ENCODE measurements at places on chromosomes 16 and 17.

GRCh38 chr17:74097450-74098135 is 105.9 kb upstream of the RPL38 start:
- no peak for DNase-seq

DNA sequence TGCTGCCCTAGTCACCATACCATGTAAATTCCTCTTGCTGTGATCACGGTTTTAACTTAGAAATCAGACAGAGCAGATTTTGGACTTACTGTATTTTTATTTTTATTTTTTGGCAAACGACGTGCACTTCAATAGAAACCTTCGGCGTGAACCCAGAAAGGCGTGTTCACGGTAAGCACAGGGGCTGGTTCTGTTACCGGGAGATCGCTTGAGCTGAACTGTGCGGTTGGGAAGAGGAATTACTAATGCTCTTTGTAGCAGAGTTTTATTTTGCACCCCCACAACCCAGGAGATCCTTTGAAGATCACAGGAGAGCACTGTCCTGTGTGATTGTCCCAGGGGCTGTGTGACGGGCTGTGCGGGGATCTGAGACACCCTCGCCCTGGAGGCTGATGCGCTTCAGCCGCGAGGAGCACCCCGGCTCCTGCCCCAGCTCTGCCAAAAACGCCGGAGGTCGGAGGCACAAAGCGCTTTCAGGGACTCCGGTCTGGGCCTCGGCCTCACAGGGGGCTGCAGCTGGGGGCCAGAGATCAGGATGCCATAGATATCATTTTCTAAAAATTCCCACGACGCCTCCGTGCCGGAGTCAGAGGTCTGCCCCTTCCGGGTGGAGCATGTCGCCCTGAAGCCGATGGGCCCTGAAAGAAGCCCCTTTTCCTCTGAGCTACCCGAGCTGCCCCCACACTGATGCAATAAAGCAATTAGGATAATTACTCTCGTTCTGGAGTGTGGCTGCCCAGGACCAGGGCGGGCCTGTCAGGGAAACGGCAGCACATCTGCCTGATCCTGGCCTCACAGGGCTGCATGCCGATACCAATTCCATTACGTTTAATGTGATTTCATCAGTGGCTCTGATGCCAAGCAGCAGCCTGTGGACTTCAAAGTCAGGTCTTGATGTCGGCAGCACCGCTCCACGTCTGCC is 71.8 kb downstream of the LMF1 start:
- DNase-seq, result no peak

DNA sequence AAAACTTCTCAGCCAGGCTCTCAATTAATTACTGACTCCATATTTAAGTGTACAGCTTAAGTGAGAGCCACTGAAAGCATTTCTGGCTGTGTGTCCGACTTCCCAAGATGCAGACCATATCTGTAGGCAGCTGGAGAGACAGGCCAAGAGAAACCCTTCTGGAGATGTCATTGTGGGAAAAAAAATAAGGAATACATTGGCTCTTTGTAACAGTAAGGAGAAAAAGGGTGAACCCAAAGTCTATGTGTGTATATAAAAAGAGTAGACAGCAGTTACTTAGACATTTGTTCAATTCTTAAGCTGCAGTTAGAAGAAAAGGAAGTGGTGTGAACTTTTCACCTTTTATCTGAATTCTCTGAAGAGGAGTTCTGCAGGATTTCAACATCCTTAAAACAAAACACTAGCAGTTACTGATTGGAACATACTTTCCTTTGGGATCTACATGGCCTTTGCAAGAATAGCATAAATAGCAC is 21.7 kb downstream of the FAM117A start:
- no peak for DNase-seq

DNA sequence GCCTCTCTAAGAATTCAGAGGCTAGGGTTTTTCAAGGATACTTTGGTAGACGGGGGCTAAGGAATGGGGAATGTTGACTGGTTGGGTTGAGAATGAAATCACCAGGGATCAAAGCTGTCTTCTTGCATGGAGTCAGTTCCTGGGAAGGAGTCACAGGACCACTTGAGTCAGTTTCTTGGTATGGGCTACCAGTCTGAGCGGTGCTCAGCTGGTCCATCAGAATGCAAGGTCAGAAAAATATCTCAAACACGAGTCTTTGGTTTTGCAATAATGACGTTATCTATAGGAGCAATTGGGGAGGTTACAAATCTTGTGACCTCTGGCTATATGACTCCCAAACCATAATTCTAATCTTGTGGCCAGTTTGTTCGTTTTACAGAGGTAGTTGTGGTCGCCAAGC is 18.4 kb downstream of the CHD9NB start:
- no peak for DNase-seq

DNA sequence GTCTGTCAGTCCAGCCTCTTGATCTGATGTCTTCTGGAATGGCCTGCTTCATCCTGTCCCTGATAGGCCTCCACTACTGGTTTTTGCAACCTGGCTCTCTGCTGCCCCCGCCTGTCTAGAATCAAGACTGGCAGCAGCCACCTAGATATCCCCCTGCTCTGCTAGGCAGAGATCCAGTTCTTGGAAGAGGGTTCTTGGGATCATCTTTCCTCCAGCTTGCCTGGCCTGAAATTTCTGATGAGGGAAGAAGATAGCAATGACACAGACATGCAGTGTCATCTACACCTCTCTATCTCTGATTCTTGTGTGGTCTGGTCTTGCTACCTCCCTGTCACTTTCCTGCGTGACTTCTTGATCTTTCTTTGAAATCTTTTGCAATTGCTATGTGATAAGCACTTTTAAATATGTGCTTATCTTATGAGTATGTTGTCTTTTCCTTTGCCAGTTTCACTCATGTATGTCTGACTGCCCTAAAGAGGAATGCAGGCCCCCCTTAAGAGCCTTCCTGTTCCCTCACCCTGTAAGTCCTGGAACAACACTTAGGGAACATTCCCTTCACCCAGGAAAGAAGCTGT is 20.3 kb upstream of the NFATC3 start:
- peak; percentile 85 for DNase-seq

- DNase-seq, result peak; percentile 90
These were observed 24.3 kb upstream of the ZNF750 start for GRCh38 chr17:82863941-82864712.

- DNase-seq, result no peak
These were observed 6.6 kb downstream of the IL21R start for GRCh38 chr16:27408602-27409031.

- no peak for DNase-seq
These were observed 153.4 kb upstream of the PLCG2 start for GRCh38 chr16:81625544-81626153.
